Diencephalon (tissue), 1 donor: ENCODE measurements at places on chromosomes 2 and 18. TPM values are rescaled to one million over a fixed set of nuclear protein-coding genes. Genes with fewer than 3 reads are reported as not detected.

The IL1B gene
- 1.2 TPM for total RNA-seq

The NLRC4 gene
- total RNA-seq = 1.4 TPM

The PPM1B gene
- 69.7 TPM for total RNA-seq

The SMYD1 gene
- total RNA-seq = not detected

The MEP1B gene
- total RNA-seq = 0.23 TPM

The IL1RL1 gene
- total RNA-seq = 0.69 TPM

The ZNF385B gene
- total RNA-seq = 4.6 TPM

The KLF7 gene
- 63.9 TPM for total RNA-seq

The M1AP gene
- 2.3 TPM for total RNA-seq

The TRIM43 gene
- total RNA-seq = not detected

The AQP12B gene
- not detected for total RNA-seq

The NT5C1B gene
- not detected for total RNA-seq

The PTH2R gene
- 3.9 TPM for total RNA-seq

The IL1R2 gene
- not detected for total RNA-seq

The GALNT14 gene
- 20.5 TPM for total RNA-seq

The SNED1 gene
- 6.5 TPM for total RNA-seq

The DSC3 gene
- 0.23 TPM for total RNA-seq

The PJVK gene
- total RNA-seq = 3.9 TPM

The ANKAR gene
- total RNA-seq = 42.7 TPM

The OTOS gene
- total RNA-seq = not detected

The CCDC141 gene
- total RNA-seq = 3.5 TPM
